SK-N-SH treated with all-trans-retinoic acid at 6 μM for 48 hours (cell line): ENCODE measurements at places on chromosomes 12 and 14.

GRCh38 chr12:31324845-31325523 is 966 bp downstream of the SINHCAF start:
- ATAC-seq: peak; percentile 48

GRCh38 chr14:71395151-71395604 is 487.9 kb downstream of the PCNX1 start:
- no peak for ATAC-seq

DNA sequence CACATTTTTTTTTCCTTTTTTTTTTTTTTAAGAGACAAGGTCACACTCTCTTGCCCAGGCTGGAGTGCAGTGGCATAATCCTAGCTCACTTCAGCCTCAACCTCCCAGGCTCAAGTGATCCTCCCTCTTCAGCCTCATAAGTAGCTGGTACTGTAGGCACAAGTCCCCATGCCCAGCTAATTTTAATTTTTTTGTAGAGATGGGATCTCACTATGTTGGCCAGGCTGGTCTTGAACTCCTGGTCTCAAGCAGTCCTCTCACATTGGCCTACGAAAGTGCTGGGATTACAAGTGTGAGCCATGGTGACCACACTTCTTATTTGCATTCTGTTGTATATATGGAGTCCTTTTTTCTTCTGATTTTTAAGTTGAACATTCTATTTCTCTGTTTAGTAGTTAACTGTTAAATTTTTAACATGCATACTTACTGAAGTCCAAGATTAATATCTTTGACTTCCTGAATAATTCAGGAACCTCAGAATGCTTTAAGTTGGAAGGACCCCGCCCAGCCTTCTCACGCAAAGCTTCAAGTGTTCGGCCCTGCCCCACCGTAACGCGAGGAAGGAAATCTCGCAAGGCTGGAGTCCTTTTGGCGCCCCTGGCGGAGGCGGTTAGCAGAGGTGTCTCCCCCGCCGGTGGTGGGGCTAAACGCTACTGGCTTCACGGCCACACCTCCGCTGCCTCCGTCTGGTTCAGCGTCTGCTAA is 21.6 kb downstream of the SPATS2 start:
- no peak for ATAC-seq

- ATAC-seq: peak; percentile 55
These were observed 21.3 kb downstream of the GCH1 start for GRCh38 chr14:54881235-54881760.

- ATAC-seq: no peak
These were observed 118.6 kb downstream of the TRMT5 start for GRCh38 chr14:60862283-60862682.

GRCh38 chr12:91070936-91071335 is 13.1 kb upstream of the KERA start:
- ATAC-seq: no peak

DNA sequence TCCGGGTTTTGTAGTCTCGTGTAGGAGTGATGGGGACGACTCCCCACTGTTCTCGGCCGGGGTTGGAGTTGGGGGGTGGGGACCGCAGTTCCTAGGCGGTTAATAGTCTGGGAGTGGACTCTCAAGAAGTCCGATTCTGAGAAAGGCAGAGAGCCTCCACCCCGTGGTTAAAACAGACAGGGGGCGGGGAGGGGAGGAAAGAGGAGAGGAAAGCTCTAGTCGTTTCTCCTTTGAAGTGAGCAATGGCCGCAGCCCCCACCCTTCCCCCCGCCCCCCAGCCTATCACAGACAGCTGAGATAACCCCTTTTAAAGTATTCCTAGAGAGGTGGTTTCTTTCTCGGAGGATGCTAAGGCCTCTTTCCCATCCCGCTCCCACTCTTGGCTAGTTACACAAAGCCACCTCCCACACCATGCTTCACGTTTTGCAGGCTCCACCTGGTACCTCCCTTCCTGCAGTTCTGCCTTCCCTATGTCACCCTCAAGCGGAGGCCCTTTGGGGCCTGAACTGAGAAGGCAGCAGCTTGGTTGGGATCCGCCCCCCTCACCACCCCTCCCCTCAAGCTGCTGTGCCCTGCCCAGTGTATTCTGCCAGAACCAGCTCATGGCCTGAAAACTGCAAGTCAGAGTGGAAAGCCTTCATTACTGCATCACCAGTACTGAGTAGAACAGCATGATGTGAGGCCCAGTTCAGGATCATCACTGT is 853 bp downstream of the USP5 start:
- ATAC-seq: peak; percentile 0

DNA sequence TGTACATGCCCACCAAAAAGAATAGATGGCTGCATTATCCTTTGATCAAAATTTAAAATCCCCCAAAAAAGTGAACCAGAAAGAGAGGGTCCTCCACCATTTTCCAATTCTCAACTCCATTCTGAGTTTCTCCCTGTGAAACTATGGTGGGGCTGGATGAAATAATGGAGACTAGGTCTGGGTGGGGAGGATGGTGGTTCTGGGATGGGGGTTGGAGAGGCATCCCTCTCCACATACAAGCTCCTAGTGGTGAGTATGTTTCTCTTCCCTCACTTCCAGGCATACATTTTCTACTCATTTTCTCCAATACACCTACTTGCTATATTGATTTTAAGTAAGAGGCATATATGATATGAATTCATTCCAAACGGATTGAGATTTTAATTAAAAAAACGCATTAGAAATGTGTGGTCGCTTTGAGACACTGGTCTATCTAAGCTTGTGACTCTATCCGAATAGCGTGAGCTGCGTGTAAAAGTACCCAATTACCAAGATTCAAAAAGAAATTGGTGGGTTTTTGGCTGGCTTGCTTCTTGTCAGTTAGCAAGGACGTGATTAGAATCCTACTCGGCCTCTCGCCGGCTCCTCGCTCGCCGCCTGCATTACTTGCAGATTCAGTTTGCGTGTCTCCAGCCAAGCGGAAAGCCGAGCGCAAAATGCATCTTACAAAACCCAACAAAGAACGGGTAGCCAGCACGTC is 3.4 kb downstream of the ASCL1 start:
- no peak for ATAC-seq

DNA sequence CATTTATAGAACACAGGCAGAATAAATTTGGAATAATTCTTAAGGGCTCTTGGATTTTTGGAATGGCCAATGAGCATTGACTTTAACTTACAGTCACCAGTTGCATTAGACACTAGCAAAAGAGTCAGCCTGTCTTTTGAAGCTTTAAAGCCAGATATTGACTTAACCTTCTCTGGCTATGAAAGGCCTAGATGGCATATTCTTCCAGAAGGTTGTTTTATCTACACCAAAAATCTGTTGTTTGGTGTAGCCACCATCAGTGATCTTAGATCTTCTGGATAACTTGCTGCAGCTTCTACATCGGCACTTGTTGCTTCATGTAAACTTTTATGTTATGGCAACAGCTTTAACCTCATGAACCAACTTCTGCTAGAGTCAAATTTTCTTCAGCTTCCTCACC is 10.4 kb downstream of the PCNX1 start:
- ATAC-seq: no peak

GRCh38 chr14:101104485-101104884 is 201.0 kb upstream of the RTL1 start:
- no peak for ATAC-seq

DNA sequence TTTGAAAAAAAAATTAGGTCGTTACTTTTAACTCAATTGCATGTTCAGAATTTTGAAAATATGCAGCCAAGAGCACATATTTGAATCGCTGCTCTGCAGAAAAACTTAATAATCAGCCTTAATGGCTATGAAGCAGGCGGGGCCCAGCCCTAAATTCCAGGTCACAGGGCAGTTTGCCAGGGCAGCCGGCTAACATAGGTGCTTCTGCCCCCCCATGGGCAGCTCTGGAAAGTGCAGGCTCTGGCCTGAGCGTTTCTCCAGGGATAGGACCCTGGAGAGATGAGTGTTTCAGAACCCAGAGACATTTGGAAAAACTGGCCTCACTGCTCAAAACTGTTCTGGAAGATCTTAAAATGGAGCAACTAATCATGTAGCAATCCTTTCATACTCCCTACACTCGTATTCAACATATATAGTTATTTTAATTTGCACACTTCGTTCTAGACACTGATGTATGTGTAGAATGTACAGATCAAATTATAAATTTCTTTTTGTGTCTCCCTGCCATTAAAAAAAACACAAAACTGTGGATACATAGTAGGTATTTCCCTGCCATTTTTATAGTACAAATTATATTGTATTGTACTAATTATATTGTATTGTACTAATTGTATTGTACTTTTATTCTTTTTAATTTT is 26.0 kb upstream of the PTGR2 start:
- ATAC-seq: peak; percentile 98

GRCh38 chr12:24945039-24945438 is 3.9 kb downstream of the BCAT1 start:
- no peak for ATAC-seq

DNA sequence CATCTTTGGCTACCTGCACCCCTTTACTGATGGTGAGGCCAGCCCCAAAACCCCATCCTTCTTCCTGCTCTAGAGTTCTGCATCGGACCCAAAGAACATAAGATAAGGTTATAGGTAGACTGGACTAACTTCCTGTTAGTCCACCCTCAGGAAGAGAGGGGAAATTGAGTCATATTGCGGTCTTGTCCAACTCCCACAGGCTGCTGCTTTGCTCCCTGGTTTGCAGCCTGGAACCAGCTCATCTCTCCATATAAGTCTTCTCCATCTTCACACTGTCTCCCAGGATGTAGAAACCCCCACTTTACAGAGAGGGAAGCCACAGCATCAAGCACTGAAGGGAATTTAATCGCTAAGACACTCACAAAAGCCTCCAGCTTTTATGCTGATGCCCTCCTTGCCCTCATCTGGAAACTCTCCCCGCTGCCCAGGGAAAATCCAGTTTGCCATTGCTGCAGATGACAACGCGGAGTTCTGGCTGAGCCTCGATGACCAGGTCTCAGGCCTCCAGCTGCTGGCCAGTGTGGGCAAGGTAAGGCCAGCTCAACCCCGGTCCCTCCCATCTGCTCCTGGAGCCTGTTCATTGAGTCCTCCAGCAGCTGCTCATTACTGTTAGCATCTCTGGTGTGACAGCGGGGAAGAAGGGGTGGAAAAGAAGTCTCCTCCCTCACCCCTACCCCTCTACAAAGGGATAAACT is 85.3 kb downstream of the B4GALNT3 start:
- no peak for ATAC-seq

DNA sequence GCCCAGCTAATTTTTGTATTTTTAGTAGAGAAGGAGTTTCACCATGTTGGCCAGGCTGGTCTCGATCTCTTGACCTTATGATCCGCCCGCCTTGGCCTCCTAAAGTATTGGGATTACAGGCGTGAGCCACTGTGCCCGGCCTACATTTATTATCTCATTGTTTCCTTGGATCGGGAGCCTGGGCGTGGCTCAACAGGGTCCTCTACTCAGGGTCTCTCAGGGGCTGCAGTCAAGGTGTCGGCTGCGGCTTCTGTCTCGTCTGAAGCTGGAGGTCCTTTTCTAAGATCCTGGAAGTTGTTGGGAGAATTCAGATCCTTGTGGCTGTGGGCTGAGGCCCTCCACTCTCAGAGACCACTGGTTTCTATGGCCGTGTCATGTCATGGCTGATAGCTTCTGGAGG is 65.5 kb upstream of the SCN8A start:
- ATAC-seq: no peak

GRCh38 chr14:74698465-74698864 is 14.4 kb downstream of the AREL1 start:
- ATAC-seq: no peak

DNA sequence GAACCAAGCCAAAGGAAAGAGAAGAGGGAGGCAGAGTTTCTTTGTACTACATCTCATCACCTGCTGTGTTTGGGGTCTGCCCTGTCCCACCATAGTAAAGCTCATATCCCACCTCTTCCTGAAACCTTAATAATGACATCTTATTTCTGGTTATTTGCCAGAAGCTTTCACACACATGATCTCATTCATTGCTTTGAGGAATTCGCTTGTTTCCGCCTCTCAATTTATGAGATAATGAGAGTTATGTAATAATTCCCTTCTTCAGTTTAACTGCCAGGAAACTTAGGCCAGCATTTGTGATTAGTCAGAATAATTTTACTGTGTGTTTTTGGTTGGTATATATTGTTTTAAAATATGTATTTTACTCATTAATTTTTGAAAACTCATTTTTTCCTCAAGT is 205.2 kb downstream of the CACNA1C start:
- ATAC-seq: no peak

GRCh38 chr12:109170324-109170723 is 53.9 kb downstream of the ACACB start:
- ATAC-seq: no peak

GRCh38 chr12:5222011-5222461 is 178.4 kb downstream of the KCNA5 start:
- no peak for ATAC-seq

DNA sequence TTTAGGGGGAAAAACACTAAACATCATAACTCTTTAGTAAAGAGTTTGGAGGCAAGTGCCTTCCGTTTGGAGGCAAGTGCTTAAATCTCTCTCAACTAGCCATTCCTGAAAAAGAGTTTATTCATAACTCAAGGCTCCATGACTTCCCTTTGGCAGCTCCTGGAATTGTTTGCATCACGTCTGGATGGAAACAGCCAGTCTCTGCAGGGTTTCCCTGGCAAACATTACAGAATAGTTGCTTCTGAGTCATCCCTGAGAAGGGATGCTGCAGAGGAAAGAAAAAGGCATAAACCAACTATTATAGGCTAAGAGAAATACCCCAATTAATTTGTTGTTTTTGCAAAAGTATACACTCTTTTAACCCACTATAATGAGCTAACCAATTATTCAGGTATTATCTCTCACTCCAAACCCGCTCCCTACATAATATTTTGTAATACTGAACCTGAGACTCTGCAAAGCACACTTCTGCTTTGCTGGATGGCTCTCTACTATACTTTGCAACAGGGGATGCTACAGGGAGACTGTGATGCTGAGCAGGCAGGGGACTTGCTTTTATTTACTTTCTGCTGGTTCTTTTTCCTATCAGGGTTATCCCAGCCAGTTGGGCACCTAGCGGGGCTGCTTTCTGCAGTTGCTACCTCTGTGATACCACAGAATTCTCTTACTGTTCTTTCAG is 497.7 kb downstream of the FUT8 start:
- no peak for ATAC-seq

GRCh38 chr12:82182601-82183190 is 175.5 kb downstream of the CCDC59 start:
- ATAC-seq: no peak

GRCh38 chr12:128513331-128513730 is 246.4 kb downstream of the TMEM132C start:
- no peak for ATAC-seq

- no peak for ATAC-seq
These were observed 35.1 kb downstream of the NINJ2 start for GRCh38 chr12:627863-628741.

DNA sequence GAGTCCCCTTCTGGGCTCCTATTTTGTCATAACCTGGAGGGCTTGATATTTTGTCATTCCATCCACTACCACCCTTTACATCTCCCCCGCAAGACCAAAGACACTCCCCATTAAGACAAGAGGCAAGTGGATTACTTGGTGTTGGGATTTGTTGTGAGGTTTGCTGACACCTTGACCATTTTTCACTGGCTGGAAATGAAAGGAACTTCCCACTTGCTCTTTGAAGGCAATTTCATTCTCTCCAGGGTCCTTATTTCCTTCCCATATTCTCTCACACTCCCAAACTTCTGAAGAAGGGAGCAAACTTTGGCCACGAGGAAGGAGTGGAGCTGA is 14.9 kb downstream of the AGAP2 start:
- no peak for ATAC-seq
